ENCODE measurements at places on chromosomes 7 and 10.
A peak's percentile ranks its signal among the peaks of the same experiment; 100 is the strongest.

GRCh38 chr10:18082381-18082780, 57.8 kb upstream of the CACNB2 start:
- no peak for DNase-seq

DNA sequence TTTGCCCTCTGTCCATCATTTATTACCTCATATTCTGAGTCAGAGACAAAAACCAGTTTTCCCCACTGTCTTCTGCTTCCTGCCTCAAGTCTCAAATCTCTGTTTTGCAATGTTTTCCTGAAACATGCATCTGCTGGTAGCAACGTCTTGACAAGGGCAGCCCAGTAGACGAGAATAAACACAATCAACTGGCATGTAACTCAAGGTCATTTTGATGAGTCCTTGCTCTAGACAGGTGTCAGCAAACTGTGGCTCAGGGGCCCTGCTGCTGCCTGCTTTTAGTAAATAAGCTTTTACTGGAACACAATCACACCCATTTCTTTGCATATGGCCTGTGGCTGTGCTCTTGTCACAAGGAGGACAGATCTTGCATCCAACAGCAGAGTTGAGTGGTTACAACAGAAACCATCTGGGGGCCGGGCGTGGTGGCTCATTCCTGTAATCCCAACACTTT, 59.8 kb downstream of the ITIH5 start:
- no peak for DNase-seq

GRCh38 chr7:129277629-129278028, 52.8 kb downstream of the AHCYL2 start:
- no peak for DNase-seq

DNA sequence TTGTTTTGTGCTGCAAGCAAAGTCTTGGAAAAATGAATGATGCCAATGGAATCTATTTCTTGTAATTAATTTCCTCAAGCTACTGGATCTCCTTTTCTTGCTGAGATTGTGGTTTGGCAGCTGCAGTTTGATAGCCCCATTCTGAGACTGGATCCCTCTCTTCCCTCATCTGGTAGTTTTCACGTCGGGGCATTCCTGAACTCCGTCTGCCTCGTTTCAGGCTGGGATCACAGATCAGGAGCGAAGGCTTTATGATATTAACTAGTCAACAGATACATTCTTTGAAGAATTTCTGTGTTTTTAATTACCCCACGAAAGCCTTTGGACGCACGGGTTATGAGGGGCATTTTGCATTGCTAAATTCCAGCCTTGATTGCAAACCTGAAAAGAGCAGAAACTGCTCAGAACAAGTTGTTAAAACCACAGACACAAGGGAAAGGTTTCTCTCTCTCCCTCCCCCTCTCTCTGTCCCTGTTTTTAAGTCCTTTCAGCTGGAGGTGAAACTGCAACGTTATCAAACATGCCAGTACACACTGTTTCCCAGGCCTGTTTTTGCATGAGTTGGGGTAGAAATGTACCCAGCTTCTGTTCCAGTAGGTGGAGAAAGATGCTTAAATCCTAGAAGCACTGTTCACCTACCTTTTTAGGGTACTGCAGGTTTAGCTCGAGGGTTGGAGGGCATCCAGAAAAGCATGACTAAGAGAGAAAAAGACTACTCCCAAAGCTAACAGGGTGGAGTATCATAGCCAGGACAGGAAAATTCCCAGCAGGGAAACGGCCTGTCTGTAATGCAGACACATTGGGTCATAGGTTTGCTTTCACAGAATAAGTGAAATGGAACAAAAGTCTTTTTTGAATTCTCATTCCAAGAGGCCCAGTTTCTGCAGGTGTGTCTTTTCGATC, 124.3 kb downstream of the CUX1 start:
- no peak for DNase-seq

- no peak for DNase-seq
These were observed 739 bp downstream of the MPP7 start for GRCh38 chr10:28302012-28302637.

- DNase-seq, result no peak
These were observed 130.1 kb downstream of the TNS3 start for GRCh38 chr7:47451851-47452205.

- DNase-seq, result no peak
These were observed 27.1 kb upstream of the HABP2 start for GRCh38 chr10:113525713-113526112.

DNA sequence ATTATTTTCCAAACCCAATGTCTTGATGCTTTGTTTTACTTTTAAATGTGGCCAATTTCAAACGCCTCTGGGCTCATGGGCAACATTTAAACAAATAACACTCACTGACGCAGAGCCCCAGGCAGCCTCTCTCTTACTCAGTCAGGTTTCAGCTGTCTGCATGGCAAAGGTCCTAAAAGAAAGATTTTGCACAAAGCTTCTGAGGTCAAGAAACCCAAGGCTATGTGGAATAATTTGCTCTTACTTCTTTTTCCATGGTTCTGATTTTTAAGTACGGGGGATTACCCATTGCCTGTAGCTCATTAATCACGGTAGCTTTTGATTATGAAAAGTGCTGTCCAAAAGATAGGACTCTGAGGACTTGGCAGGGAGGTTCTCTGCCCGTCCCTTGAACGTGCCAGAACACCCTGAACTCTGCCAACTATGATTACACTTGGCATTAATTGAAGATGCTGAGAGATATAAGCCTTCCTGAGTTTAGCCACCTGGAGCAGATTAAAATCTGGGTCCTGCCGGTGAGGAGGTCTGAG, 14.1 kb upstream of the MSRB2 start:
- DNase-seq, result no peak

GRCh38 chr7:106639476-106640334, 21.3 kb downstream of the CCDC71L start:
- DNase-seq, result no peak

DNA sequence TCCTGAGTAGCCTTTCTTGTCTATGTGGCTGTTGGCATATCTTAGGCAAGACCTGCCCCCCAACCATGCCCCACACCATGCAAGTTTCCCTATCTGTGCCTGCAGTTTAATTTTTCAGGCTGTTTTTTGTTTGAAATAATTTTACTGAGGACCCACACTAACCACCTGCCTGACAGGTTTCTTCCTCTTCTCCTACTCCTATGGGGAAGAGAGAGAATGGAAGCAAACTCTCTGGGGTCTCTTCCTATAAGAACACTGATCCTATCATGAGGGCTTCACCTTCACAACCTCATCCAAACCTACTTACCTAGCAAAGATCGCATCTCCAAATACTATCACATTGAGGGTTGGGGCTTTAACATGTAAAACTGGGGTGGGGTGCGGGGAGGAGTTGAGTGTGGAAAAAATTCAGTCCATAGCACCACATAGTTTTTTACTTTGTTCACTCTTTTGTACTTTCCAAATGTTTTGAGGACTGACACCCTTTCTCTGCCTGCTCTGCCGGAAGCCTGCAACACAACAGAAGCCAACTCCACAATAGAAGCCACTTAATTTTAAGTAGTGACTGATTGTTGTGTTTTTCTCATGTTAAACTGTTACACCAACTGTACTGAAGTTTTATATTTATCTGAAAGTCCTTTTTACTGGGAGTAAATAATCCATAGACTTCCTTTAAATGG, 67.2 kb upstream of the CSTF2T start:
- no peak for DNase-seq

DNA sequence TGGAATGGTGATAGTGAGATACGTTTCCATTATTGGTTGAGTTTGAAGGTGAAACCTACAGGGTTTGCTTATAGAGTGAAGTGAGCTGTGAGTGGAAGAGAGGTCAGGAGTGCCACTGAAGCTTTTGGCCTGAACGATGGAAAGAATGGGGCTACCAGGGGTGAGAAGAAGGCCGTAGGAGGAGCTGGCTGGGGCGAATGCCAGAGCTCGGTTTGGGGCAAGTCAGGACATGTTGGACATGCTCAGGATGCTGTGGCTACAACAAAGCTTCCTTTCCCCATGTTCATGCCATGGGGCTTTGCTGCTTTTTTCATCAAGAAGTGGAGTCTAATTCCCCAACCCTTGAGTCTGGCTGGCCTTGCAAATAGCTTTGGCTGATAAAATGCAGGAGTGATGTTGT, 253.7 kb downstream of the GLRX3 start:
- DNase-seq, result no peak

- no peak for DNase-seq
These were observed 528.1 kb downstream of the KCNMA1 start for GRCh38 chr10:77109351-77109994.

DNA sequence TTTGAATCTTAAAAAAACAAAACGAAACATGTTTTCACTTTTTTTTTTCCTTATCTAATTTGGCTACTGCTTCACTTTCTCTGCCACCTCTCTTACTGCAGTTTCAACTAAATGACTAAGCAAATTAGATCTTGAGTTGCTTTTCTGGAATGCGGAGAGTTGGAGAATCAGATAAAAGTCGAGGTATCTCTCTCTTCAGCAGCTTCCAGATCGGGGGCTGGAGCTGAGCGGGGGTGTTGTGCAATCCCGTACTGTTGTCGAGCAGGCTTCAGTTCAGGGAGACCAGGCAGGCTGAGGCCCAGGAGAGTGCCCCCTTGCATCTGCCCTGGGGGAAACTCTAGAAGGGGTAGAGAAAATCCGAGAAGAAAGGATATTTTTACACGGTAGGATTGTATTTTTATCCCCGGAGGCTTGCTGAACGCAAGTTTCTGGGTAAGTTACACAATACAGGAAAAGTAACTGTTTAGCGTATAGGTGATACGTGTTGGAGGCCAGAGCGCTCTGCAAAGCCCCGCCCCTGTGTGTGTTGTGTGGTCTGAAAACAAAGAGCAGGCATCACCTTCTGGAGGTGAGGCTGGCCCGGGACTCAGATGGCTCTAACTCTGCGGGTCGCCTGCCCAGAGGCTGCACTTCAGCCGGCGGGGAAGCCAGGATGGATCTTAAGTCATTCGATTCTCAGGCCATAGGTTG, 116.6 kb downstream of the KLF6 start:
- no peak for DNase-seq

DNA sequence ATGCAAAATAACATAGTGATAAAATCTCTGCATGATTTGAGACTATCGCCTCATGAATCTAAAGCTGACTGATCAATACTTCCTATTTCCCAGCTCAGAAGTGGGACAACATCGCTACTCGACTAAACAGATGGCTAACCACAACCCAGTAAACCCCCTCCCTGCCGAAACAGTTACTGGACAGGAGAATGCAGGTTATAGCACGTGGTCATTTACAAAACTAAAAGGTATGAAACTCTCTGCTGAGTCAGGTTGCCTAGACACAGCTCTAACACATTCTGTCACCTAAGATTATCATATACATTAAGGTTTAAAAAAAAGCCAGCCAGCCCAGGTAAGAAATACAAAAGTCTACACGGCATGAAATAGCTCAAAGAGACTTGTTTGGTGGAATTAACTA, 64.0 kb downstream of the CTBP2 start:
- DNase-seq, result no peak

DNA sequence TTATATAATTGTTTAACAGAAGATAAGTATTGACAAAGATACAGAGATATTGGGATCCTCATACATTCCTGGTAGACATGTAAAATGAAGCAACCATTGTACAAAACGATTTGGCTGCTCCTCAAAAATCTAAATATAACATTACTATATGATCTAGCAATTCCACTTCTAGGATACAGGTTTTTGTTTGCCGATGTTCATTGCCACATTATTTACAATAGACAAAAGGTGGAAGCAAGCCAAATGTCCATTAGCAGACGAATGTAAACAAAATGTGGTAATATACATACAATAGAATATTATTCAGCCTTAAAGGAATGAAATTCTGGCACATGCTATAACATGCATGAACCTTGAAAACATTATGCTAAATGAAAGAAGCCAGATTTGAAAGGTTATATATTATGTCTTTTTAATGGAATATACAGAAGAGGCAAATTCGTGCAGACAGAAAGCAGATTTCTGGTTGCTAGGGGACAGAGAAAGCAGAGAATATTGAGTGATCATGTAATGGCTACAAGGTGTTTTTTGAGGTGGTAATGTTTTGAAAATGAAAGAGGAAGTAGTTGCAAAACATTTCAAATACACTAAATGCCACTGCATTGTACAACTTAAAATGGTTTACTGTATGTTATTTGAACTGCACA, 44.9 kb downstream of the POLR1F start:
- DNase-seq, result peak; percentile 6

- no peak for DNase-seq
These were observed 9.8 kb downstream of the DHX32 start for GRCh38 chr10:125871338-125871737.

- DNase-seq, result no peak
These were observed 17.4 kb downstream of the HBP1 start for GRCh38 chr7:107186240-107186639.

DNA sequence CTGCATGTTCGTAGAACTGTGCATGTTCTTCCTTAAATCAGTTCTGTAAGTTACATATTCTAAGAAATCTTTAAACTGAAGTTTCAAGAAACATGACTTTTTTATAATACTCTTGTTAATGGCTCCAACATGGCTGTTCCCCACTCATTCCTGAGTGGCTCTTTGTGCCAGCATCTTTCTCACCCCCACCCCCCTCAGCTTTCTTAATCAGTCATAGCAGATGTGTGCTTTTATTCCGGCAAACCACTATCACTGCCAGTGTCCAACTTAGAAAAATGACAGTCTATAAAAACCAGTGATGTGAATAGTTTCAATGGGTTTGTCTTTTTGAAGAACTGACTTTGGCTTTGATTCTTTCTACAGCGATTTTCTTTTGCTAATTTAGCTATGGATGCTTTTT, 37.6 kb downstream of the PITRM1 start:
- no peak for DNase-seq

- no peak for DNase-seq
These were observed 138.6 kb upstream of the MBL2 start for GRCh38 chr10:52911163-52911562.

- no peak for DNase-seq
These were observed 22.2 kb downstream of the LANCL2 start for GRCh38 chr7:55387062-55387965.

GRCh38 chr7:101159696-101160674, 5.4 kb downstream of the VGF start:
- DNase-seq, result no peak

- DNase-seq, result peak; percentile 31
These were observed 107.2 kb upstream of the TCF7L2 start for GRCh38 chr10:112842832-112843360.

DNA sequence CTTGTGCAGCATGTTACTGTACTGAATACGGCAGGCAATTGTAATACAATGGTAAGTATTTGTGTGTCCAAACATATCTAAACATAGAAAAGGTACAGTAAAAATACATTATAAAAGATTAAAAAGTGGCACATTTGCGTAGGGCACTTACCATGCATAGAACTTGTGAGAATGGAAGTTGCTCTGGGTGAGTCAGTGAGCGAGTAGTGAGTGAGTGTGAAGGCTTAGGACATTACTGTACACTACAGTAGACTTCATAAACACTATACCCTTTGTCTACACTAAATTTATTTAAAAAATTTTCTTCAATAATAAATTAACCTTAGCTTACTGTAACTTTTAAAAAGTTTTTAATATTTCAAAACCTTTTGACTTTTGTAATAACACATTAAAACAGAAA, 37.5 kb downstream of the BPGM start:
- no peak for DNase-seq

GRCh38 chr7:27099453-27100370, 2.8 kb downstream of the HOXA2 start:
- no peak for DNase-seq

DNA sequence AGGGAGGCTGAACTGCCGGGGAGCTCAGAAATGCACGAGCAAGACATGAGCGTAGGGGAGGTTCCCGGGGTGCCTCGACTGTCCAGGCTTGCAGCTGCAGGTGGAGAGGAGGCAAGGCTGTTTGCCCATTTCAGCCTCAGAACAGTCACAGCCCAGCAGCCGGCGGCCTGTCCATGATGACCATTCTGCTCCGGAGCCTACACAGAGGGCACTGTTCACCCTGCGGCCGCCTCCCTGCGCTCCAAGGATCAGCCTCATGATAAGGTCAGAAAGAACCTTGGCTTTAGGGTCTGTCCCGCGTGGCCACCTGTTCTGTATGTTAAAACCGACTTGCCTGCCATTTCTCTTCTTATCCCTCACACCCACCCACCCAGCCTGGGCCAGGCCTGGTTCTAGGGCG, 21.9 kb upstream of the CFAP46 start:
- DNase-seq, result no peak

Data from GM12891 (cell line).